ENCODE measurements at places on chromosomes 1 and 21.

DNA sequence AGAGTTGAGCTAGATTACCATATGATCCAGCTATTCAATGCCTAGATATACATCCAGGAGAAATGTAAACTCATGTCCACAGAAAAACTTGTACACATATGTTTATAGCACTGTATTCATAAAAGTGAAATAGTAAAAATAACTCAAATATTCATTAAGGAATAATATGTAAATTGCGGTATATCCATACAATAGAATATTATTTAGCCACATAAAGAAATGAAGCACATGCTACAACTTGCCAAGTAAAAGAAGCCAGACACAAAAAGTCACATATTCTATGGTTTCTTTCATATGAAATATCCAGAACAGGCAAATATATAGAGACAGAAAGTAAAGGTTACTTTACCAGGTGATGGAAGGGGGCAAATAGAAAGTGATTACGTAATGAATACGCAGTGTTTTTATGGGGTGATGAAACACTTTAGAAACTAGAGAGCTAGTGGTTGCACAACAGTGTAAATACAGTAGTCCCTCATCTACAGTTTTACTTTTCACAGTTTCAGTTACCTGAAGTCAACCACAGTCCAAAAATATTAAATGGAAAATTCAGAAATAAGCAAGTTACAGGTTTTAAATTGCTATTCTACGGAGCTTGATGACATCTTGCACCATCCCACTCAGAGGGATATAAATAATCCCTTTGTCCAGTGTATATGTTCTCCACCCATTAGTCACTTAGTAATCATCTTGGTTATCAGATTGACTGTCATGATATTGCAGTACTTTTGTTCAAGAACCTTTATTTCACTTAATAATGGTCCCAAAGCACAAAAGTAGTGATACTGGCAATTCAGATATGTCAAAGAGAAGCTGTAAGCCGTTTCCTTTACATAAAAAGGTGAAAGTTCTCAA lies 62.3 kb downstream of the ZNF644 start:
- no peak for DNase-seq

- no peak for DNase-seq
Measured at GRCh38 chr1:70196333-70196732, 9.0 kb downstream of the LRRC40 start.

DNA sequence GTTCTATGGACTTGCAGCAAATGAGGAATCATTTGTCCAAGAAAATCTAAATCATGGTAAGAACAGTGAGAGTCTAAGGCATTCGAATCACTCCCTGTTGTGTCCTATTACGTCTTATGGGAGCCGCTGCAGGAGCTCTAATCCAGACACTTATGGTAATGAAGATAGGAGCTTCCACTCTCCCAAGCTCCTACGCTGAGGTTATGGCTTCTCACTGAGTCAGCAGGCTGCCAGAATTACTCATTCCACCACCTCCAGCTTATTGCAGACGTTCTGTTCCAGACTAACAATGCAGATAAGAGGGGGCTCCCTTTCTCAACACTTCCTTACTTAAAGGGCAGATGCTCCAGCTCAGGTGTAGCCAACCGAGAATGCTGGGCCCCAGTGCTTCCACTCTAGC lies 212.6 kb downstream of the GREM2 start:
- DNase-seq: peak; percentile 91

GRCh38 chr1:43292679-43293078 lies 7.3 kb upstream of the C1orf210 start:
- DNase-seq: no peak
